ENCODE measurements at places on chromosomes 7 and 10. TPM values are rescaled to one million over a fixed set of nuclear protein-coding genes. Genes with fewer than 3 reads are reported as not detected.

DNA sequence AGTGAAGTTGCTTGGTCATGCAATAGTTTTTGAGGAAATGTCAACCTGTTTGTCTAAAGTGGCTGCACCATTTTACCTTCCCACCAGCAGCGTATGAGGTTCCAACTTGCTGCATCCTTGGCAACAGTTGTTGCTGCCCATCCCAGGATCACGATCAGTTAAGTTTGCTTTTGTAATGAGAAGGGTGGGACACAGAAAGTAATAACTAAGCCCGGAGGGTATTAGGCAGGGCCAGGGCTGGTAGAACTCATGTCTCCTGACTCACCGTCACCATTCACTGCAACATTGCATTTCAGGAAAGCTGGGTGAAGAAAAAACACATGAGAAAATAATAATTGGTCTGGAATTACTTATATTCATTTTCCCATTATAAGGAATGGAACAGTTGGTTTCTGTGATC lies 25.4 kb downstream of the CELF2 start:
- H3K27me3 ChIP-seq, result no peaks in the 10 kb centered on the region
- DNase-seq, result no peak
- H3K36me3 ChIP-seq, result peaks cover 15% of the 10 kb centered on the region
- H3K27ac ChIP-seq, result no peak overlapping the region
- no peak overlapping the region for H3K4me3 ChIP-seq
- H3K4me1 ChIP-seq, result no peaks in the 10 kb centered on the region

- peak; percentile 95 for DNase-seq
- peak overlapping the region; percentile 28 for H3K4me3 ChIP-seq
- H3K36me3 ChIP-seq, result no peaks in the 10 kb centered on the region
- H3K27ac ChIP-seq, result peak overlapping the region; percentile 84
- H3K27me3 ChIP-seq, result no peaks in the 10 kb centered on the region
Measured at GRCh38 chr7:95906851-95907250, 134.5 kb downstream of the DYNC1I1 start.

- no peaks in the 10 kb centered on the region for H3K36me3 ChIP-seq
- no peak overlapping the region for H3K27ac ChIP-seq
- DNase-seq, result no peak
- no peaks in the 10 kb centered on the region for H3K27me3 ChIP-seq
- H3K4me1 ChIP-seq, result peaks cover 3% of the 10 kb centered on the region
Measured at GRCh38 chr10:75403939-75404814, 2.6 kb upstream of the ZNF503 start.

Gene PNPLA8
- total RNA-seq, result 27.9 TPM

DNA sequence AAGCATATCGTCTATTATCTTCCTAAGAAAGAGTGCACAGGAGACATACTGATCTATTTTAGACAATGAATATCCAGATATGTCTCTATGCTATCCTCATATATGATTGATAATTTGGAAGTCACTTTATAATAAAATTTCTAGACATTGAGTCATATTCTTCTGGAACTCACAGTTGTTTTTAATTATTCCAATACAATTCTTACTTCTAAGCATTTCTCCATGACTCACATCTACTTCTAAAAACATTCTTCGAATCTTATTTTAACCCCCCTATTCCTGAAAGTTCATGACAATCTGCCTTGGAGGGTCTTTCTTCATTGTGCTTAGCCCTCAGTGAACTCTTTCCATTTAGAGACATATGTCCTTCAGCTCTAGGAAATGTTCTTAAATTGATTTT lies 368.1 kb downstream of the MDFIC start:
- H3K36me3 ChIP-seq, result no peaks in the 10 kb centered on the region
- H3K4me3 ChIP-seq, result no peak overlapping the region
- no peaks in the 10 kb centered on the region for H3K27me3 ChIP-seq
- no peak overlapping the region for H3K27ac ChIP-seq

DNA sequence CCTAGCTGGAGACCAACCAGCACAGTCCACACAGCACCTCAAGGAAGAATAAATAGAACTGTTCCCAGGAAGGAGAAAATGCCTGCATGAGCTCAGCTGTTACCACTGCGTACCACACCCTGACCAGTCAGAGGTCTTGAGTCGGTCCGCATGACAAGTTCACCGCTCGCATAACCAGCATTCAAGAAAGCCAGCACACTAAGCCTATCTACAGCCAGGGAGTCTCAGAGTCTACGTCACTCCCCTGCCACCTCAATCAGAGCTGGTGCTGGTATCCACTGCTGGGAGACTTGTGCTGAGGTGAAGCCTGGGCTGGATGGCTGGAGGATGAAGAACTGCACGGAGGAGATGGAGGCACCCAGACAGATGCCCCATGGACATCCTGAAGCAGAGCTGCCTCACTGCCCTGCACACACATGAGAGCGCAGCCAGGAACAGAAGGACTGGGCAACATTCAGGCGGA lies 19.6 kb downstream of the AKR1C1 start:
- no peaks in the 10 kb centered on the region for H3K27me3 ChIP-seq
- H3K36me3 ChIP-seq, result no peaks in the 10 kb centered on the region
- no peaks in the 10 kb centered on the region for H3K4me1 ChIP-seq
- no peak for DNase-seq

GRCh38 chr10:50326757-50327701 lies 75.7 kb upstream of the ASAH2 start:
- no peaks in the 10 kb centered on the region for H3K4me1 ChIP-seq
- no peak for DNase-seq
- no peaks in the 10 kb centered on the region for H3K36me3 ChIP-seq

GRCh38 chr10:103814626-103815370 lies 40.6 kb downstream of the SH3PXD2A start:
- DNase-seq, result peak; percentile 64
- H3K36me3 ChIP-seq, result no peaks in the 10 kb centered on the region
- H3K27me3 ChIP-seq, result no peaks in the 10 kb centered on the region
- H3K27ac ChIP-seq, result peak overlapping the region; percentile 79
- no peak overlapping the region for H3K4me3 ChIP-seq

DNA sequence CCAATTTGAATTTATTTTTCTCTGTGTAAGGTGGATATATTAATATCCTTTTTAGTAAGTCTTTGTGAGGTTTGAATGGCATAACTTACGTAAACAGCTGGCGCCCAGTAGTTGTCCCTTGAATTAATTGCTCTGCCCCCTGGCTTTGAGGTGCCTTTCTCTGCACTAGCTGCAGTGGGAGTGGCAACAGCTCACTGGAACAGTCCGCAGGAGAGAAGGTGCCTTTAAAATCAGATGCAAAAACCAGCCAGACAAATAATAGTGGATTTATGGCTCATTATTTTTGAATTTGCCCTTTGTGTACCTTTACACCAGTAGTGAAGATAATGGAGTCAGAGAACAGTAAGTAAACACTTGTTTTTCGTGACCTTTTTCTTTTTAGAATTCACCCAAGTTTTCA lies 11.8 kb downstream of the FERD3L start:
- H3K4me1 ChIP-seq, result no peaks in the 10 kb centered on the region
- DNase-seq, result no peak
- no peaks in the 10 kb centered on the region for H3K27me3 ChIP-seq
- no peaks in the 10 kb centered on the region for H3K36me3 ChIP-seq
- no peak overlapping the region for H3K4me3 ChIP-seq
- H3K27ac ChIP-seq, result no peak overlapping the region

Gene NYAP1
- 0.56 TPM for total RNA-seq

Gene LDB3
- total RNA-seq, result 0.53 TPM
